ENCODE measurements at places on chromosomes 5 and 9. TPM values are rescaled to one million over a fixed set of nuclear protein-coding genes. Genes with fewer than 3 reads are reported as not detected.

Gene C5orf52
- total RNA-seq: not detected

DNA sequence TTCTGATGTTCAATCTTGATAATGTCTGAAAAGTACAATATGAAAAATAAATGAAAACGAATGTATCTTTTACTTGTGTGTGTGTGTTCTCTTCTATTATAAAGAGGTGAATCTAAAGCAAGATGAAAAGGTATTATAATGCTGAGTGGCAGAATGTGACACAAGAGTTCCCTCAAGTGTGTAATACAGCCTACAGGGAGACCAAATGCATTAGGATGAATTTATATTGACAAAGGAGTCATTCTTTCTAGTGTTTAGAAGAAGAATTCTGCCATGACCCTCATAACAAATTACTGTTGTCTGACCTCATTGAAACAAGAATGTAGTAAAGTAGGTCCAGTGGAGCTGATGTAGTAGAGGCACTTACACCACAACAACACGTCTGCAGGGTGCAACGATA is 1119.0 kb upstream of the CDH10 start:
- no peak overlapping the region for H3K27ac ChIP-seq
- no peak for DNase-seq
- no peaks in the 10 kb centered on the region for H3K4me1 ChIP-seq
- H3K4me3 ChIP-seq: no peak overlapping the region
- no peaks in the 10 kb centered on the region for H3K36me3 ChIP-seq

- H3K27ac ChIP-seq: no peak overlapping the region
- DNase-seq: no peak
- no peaks in the 10 kb centered on the region for H3K27me3 ChIP-seq
- no peaks in the 10 kb centered on the region for H3K36me3 ChIP-seq
- H3K4me1 ChIP-seq: no peaks in the 10 kb centered on the region
- no peak overlapping the region for H3K4me3 ChIP-seq
Observed at GRCh38 chr5:87722286-87722685, 309.6 kb upstream of the CCNH start.

DNA sequence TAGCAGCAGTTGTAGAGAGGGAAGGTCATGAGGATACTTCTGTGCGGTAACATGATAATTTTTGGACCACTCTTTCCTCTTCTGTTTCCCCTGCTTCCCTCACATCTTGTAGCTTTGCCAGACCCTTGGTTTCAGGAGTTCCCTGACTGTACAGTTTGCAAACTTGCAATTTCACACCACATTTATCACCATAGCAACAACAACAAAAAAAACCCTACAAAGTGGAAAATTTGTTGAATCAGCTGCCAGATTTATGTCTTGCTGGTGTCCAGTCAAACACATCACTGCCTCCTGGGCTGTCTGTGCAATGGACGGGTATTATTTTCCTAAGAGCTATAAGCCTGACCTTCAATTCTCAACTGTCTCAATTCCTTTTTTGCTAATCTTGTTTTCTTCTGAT is 751.6 kb downstream of the TLR4 start:
- H3K36me3 ChIP-seq: no peaks in the 10 kb centered on the region
- no peak overlapping the region for H3K4me3 ChIP-seq
- DNase-seq: no peak

Gene NEURL1B
- 0.12 TPM for total RNA-seq

DNA sequence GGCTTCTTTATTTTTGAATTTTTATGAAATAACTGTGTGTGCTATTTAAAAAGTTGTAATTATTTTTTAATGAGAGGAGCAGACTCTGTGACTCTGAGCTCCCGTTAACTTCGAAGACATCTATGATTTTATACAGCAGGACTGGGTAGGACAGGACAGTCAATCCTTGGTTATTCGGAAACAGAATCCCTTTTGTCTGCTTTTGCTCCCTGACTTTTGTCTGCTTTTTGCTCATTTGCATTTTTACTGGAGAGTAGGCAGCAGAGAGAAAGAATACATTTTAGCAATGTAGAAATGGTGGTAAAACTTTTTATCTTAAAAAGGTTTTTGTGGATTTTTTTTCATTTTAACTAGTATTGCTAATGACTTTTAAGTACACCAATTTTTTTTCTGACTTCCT is 303.6 kb downstream of the ARHGAP26 start:
- no peak overlapping the region for H3K4me3 ChIP-seq
- H3K36me3 ChIP-seq: peaks cover 30% of the 10 kb centered on the region
- peaks cover 8% of the 10 kb centered on the region for H3K4me1 ChIP-seq
- H3K27ac ChIP-seq: no peak overlapping the region

- H3K27ac ChIP-seq: no peak overlapping the region
- no peaks in the 10 kb centered on the region for H3K27me3 ChIP-seq
- H3K36me3 ChIP-seq: no peaks in the 10 kb centered on the region
- H3K4me3 ChIP-seq: no peak overlapping the region
- H3K4me1 ChIP-seq: no peaks in the 10 kb centered on the region
- DNase-seq: no peak
Observed at GRCh38 chr5:83222906-83223305, 145.6 kb downstream of the XRCC4 start.

DNA sequence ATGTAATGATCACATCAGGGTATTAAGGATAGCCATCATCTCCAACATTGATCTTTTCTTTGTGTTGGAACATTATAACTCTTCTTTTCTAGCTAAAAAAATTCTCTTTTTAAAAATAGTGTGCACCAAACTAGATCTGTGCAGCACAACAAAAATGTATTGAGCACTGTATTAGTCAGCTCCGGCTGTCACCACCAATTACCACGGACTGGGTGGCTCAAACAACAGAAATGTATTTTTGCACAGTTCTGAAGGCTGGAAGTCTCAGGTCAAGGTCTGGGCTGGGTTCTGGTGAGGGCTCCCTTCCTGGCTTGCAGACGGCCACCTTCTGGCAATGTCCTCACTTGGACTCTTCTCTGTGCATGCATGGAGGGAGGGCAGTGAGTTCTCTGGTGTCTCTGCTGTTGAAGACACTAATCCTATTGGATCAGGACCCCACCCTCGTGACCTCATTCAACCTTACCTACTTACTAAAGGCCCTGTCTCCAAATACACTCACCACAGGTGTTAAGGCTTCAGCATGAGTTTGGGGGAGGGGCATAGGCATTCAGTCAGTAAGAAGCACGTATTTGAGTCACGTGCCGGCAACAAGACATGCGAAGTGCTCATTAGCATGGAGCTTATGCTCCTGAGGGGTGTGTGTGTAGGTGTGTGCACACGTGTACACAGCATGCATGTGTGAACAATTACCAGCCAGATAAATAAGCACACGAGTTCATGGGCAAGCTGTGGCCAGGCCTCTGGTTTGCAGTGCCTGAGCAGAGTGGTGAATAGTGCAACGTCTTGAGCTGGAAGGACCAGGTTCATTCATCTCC is 89.4 kb upstream of the SH3PXD2B start:
- no peaks in the 10 kb centered on the region for H3K36me3 ChIP-seq
- DNase-seq: no peak
- no peaks in the 10 kb centered on the region for H3K4me1 ChIP-seq

DNA sequence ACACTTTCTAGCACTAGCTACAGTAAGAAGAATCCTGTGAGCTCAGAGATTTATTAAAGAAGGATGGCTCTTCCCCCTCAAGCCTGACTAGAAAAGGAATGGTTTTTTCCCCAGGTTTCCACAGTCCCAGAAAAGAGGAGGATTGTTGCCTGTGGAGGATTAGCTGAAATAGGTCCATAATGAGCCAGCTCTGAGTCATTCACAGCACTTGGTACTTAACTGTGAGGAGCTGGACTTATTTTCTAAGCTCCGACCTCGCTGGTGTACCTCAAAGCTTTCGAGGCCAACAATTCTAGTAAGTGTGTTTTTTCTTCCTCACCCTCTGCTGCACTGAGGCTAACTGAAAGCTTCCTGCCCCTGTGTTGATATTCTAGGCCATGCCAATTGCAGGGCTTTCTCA is 222.5 kb upstream of the IL12B start:
- no peak overlapping the region for H3K4me3 ChIP-seq
- no peaks in the 10 kb centered on the region for H3K4me1 ChIP-seq
- no peak overlapping the region for H3K27ac ChIP-seq
- peaks cover 13% of the 10 kb centered on the region for H3K27me3 ChIP-seq
- DNase-seq: no peak

- H3K4me1 ChIP-seq: peaks cover 30% of the 10 kb centered on the region
- no peaks in the 10 kb centered on the region for H3K27me3 ChIP-seq
- DNase-seq: no peak
- no peaks in the 10 kb centered on the region for H3K36me3 ChIP-seq
Observed at GRCh38 chr5:157922026-157922425, 63.1 kb upstream of the CLINT1 start.

- no peaks in the 10 kb centered on the region for H3K27me3 ChIP-seq
- H3K27ac ChIP-seq: no peak overlapping the region
- no peaks in the 10 kb centered on the region for H3K36me3 ChIP-seq
Observed at GRCh38 chr9:95077766-95078370, 239.6 kb downstream of the FANCC start.

Gene C8G
- total RNA-seq: 0.56 TPM

GRCh38 chr5:14063138-14063537 is 80.0 kb upstream of the TRIO start:
- peaks cover 3% of the 10 kb centered on the region for H3K27me3 ChIP-seq
- no peak overlapping the region for H3K4me3 ChIP-seq
- DNase-seq: no peak
- no peaks in the 10 kb centered on the region for H3K4me1 ChIP-seq
- H3K36me3 ChIP-seq: no peaks in the 10 kb centered on the region

Gene SLC6A7
- total RNA-seq: not detected

DNA sequence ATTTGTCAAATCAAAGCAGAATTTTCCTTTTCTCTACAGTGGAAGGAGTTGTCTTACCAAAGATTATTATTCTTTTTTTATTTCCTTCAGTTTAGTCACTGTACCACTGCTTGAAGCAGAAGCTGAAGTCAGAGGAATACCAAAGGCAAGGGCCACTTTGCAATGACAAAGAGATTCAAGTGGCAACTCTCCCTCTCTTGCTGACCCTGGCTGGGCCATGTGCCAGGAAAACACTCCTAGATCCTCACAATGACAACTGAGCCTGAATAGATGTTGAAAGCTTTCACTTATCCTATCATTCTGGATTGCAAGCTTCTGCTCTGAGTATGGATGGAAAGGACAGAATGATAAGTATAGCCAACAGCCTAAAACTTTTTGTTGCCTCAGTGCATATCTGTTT is 618.3 kb downstream of the NR2F1-AS1 start:
- H3K27ac ChIP-seq: no peak overlapping the region
- H3K4me3 ChIP-seq: no peak overlapping the region
- no peaks in the 10 kb centered on the region for H3K27me3 ChIP-seq
- DNase-seq: no peak
- no peaks in the 10 kb centered on the region for H3K36me3 ChIP-seq

- H3K4me3 ChIP-seq: no peak overlapping the region
- no peaks in the 10 kb centered on the region for H3K36me3 ChIP-seq
- no peaks in the 10 kb centered on the region for H3K27me3 ChIP-seq
- H3K4me1 ChIP-seq: no peaks in the 10 kb centered on the region
- no peak for DNase-seq
Observed at GRCh38 chr9:117535434-117535833, 120.6 kb upstream of the ASTN2 start.
